Natural killer cell (primary cell): ENCODE measurements at places on chromosomes 13 and 19.

GRCh38 chr13:53045189-53045588 is 16.6 kb downstream of the OLFM4 start:
- DNase-seq, result no peak

DNA sequence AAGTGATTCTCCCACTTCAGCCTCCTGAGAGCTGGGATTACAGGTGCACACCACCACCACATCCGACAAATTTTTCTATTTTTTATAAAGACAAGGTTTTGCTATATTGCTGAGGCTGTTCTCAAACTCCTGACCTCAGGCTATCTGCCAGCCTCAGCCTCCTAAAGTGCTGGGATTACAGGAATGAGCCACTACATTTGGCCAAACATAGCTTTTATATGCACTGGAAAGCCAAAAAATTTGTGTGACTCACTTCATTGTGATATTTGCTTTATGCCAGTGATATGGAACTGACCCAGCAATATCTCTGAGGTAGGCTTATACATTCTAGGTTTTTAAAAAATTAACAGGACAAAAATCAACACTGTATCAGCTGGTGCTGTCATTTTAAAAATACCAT is 26.8 kb upstream of the ACOD1 start:
- no peak for DNase-seq

DNA sequence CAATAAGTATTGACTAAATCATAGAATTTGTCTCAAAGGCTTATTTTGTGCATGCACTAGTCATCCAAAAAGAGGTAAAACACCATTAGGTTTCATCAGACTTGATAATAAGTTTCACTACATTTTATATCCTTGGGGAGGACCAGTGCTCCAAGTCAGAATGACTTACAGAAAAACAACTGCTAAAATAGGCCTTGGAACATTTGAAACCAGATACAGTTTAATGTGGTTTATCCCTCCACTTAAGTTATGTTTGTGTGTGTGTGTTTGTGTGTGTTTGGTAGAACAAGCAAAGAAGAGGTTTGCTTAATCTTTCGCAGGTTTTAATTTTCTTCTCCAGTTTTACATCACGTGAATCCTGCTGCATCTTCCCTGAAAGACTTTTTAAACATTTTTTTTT is 570.9 kb downstream of the PCDH9 start:
- DNase-seq, result no peak

DNA sequence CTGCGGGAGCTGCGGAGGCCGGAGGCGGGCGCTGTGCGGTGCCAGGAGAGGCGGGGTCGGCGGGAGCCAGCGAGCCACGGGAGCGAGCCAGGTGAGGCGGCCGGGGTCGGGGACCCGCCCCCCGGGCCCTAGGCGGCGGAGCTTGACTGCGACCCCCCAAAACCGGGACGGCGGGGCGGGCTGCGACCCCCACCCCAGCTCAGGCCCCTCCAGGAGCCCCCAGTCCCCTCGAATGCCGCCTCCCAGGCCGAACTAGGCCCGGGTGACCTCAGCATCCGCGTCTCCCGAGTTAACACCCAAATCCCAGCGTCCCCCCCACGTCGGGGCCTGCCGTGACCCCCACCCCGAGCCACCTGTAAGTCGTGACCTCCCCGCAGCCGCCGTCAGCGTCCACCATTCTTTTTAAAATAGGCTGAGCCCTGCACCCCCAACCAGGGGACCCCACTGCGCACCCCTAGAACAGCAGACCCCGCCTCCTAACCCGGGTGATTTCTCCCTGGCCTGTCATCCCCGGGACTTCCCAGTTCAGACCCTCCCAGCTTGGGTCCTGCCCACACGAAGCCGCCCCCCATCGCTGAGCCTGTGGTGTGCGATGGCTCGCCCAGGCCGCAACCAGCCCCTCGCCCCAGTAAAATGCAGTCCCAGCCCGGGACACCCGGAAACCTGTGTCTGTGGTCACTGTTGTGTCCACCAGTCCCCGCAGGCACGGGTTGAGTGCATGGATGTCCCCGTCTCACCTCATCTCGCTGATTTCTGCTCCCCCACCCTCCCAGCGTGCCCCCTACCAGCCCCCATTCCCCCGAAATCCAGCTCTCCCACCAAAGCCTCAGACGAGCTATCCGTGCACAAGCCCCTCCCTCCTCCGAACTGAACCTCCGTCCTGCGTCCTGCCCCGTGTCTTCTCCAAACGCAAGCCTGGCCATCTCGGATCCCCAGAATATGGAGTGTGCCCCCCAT is 551 bp downstream of the FZR1 start:
- DNase-seq, result peak; percentile 62

- DNase-seq, result no peak
Observed at GRCh38 chr13:112602189-112602588, 14.2 kb upstream of the TUBGCP3 start.

DNA sequence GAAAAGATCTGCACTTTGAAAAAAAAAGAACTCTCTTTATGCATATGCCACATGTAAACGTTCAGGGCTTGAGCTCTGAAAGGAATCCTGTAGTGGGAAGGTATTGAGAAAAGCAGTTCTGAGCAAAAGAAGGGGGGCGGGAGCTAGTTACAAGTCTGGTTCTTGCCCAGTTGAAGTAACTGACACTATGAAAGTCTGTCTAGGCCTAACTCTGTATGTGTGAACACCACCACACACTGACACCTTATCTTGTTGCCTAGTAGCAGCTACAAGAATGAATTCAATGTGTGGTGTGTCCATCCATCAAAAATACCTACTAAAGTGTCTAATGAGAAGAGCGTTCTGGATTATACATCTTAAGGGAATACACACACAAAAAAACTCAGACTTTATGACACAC is 820.6 kb downstream of the DIAPH3 start:
- no peak for DNase-seq

DNA sequence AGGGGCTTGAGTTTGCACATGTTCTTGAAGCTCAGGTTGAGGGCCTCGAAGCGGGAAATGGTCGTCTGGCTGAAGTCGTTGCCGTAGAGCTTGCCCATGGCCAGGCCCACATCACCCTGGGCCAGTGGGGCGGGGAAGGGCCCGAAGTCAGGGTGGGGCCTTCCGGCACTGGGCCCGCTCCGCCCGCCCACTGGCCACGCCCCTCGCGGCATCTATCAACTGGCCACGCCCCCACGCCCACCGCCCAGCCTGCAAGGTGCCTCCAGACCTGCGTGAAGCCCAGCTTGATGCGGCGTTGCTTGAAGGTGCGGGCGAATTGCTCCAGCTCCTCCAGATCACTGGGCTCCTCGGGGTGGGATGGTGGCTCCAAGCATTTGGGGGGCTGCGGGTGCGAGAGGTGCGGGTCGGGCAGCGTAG is 19.9 kb downstream of the ZNF574 start:
- no peak for DNase-seq

DNA sequence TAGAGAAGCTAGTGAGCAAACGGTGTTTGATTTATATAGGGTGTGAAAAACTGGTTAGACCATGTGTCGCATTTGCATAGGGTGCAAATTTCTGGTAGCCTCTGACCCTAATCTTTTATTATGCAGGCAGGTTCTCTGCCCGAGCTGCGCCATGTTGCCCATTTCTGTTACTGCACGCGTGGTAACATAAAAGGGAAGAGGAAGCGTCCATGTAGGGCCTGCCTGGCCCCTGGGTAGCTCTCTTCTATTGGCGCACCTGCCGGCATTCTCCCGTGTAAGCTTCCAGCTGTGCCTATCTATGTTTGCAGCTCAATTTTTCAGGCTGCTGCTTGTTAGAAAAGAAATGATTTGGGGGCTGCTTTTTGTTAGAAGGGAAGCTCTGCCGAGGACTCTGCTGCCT is 14.0 kb upstream of the CD70 start:
- DNase-seq, result no peak

GRCh38 chr13:43933378-43933777 is 53.7 kb downstream of the LACC1 start:
- DNase-seq, result no peak

DNA sequence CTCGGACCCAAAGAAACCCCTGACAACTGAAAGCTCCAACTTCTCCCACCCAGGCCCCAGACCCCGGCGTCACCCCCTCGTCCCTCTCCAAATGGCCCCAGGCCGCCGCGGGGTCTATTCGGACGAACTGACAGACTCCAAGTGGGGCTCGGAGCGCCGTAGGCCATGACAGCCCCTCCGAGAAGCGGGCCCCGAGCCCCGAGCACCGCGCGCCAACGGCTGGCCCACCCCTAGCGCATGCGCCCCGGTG is 360 bp downstream of the DDX39A start:
- peak; percentile 89 for DNase-seq

- peak; percentile 79 for DNase-seq
Observed at GRCh38 chr19:18294467-18294864, 13.0 kb upstream of the JUND start.

DNA sequence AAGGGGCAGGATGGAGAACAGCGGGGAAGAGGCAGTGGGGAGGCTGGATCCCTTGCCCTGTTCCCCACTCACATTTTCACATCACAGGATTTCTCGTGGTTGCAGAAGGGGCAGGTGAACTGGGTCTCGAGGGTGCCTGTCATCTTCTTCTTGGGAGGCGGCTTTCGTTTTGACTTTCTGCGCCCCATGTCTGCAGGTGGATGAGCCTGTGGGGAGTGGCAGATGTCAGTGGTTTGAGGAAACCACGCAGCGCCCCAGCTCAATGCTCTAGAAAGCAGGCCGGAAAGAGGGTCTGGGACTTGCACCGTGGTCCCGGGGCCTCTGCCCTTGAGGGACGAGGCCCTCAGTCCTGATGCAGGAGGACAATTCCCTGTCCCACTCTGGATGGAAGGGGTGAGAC is 4.9 kb downstream of the ELOF1 start:
- DNase-seq, result no peak

DNA sequence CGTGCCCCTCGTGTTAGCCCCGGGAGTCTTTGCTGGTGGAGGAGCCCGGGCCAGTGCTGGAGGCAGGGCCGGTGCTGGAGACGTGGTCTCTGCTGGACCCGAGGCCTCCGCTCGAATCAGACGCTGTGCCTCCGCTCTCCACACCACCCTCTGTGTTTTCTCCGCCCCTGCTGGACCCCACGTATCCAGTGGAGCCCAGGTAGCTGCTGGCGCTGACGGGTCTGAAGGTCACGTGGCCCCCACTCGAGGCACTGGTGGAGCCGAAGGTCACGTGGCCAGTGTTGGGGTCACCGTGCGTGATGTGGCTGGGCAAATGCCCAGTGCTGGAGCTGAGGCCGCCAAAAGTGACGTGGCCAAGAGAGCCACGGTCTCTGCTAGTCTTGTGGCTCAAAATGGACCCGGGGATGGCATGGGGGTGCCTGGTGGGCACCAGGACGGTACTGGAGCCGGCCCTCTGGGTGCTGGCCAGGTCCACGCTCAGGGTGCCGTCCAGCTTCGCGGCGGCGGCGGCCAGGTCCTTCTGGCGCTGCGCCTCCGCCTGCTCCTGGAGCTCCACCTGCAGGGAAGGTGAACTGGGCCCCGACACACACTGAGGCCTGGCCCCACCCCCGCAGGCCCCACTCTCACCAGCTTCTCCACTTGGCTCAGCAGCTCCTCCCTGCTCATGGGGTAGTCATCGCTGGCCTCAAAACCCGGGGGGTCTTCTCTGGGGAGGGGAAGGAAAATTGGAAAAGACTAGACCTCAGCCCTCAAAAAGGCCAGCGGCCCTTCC is 27.3 kb downstream of the ZNF114 start:
- no peak for DNase-seq

GRCh38 chr13:76293346-76293745 is 592.9 kb downstream of the KCTD12 start:
- DNase-seq, result no peak

DNA sequence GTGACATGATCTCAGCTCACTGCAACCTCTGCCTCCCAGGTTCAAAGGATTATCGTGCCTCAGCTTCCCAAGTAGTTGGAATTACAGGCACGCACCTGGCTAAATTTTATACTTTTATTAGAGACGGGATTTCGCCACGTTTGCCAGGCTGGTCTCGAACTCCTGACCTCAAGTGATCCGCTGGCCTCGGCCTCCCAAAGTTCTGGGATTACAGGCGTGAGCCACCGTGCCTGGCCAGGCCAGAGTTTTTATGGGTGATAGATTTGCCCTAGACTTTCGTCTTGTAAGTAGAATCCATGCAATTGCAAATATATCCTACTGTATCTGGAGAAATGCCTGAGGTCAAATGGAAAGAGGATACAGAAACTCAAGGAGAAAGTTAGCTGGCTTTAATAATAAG is 819.9 kb upstream of the SLITRK1 start:
- no peak for DNase-seq

- DNase-seq, result no peak
Observed at GRCh38 chr13:106911627-106912026, 343.7 kb upstream of the ARGLU1 start.

- DNase-seq, result no peak
Observed at GRCh38 chr19:459724-460511, 915 bp downstream of the SHC2 start.

DNA sequence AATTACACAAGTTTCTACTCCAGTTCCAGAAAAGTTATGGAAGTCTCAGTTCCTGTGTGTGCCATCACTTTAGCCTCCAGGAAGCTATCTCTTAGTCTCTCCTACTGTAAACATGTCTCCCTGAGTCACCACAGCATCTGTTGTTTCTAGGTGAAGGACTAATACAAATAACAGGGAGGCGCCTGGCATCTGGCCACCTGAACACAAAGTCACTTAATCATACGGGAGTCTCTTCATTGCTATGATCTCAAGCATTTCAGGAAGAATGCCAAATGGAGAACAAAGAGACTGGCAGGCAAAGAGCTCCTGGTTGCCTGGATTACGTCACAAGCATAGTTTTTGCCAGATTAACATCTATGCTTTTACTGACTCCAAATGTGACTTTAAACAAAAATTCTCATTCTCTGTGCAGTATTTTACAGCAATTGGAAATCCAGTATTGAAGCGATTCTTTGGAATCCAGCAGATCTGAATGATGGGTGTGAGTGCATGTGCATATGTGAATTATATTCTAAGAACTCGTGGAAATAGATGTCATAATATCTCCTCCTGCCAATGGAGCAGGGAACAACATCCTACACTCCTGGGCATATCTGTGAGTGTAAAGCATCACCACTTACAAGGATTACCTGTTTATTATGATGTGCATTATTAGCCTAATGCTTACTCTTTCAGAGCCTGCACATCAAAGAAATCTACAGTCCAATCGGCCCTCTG is 572.8 kb downstream of the PCDH9 start:
- no peak for DNase-seq

DNA sequence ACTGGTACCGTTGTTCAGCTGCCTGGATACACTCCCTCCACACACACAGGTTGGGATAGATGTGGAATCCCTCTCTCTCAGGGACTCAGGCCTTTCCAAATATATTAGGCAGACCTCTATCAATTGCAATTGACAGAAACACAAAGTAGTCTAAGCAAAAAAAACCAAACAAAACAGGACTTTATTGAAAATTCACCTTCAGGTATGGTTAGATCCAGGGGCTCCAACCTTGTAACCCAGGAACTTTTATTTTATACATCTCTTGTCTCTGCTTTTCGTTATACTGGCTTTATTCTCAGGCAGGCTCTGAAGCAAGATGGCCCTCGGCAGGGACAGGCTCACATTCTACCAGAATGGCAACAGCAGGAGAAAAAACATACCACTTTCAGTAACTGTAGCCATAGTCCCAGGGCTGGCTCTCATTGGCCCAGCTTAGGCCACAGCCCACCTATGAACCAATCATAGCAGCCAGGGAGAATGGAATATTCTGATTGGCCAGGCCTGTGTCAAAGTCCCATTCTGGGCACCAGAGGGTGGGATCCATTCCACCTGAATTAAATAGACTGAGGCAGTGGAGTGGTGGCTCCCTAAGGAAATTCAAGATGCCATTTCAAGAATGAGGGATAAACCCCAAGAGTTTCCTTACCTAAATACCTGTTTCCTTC is 13.1 kb upstream of the CEACAM19 start:
- no peak for DNase-seq
